NB4 (cell line): ENCODE measurements at places on chromosomes 3 and 15.

GRCh38 chr3:149390772-149391212, 13.3 kb upstream of the TM4SF1 start:
- no peak for DNase-seq

- DNase-seq: no peak
These were observed 94.2 kb downstream of the NUP210 start for GRCh38 chr3:13325892-13326443.

- DNase-seq: no peak
These were observed 53.3 kb downstream of the ITGB5 start for GRCh38 chr3:124833710-124834332.

DNA sequence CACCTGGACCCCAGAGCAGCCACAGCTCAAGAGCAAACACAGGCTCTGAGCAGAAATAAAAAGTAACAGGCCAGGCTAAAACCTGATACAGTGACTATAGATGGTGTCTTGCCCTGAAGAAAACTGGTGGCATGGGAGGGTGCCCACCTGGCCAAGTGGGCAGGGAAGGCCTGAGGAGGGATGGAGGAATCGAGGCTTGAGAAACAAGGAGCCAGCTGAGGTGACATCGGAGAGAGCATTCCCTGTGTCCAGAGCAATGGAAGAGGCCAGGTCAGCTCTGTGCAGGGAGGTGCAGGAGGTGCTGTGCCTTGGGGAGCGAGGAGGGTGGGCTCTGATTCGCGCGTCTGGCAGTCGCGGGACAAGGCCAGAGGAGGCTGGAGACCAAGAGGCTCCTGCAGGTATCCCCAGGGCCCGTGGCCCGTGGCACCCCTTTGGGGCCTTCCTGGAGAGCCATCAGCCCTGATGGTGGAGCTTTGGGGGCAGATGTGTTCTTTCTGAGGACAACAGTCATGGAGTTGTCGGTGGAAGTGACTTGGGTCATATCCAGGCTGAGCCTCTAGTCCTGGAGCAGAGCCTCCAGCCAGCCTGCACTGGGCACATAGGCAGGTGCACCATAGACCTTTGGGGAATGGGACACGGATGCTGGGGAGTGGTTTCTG, 56.1 kb downstream of the PLXNA1 start:
- no peak for DNase-seq

DNA sequence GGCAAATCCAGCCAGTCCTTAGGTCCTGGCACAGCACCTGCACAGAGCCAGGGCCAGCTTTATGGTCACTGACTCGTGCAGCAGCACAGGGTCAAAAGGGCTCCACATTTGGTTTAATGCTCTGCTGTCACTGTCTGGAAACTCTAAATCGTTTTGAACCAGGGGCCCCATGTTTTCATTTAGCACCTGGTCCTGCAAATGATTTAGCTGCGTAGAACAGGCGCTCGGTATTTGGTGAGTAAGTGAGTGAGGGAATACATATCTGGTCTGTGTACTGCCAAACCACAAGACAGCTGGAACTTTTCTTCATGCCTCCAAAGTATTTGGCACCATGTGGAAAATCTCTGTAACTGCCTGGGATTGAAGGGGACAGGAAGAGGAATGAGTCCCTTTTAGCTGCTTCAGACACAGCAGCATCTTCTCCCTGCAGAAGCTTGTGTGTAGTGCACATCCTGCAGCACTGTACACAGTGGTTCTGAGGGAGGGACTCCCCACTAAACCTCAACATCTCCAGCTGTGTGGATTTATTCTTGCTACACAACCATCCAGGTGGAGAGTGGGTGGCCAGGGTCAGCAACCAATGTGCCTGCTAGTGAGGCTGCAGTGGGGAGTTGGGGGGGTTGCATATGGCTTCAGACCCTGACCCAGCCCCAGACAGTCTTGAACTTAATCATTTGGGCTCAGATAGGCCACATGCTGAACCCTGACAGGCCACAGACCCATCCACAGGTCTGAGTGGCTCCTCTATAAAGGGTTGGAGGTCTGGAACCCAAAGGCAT, 1.1 kb downstream of the SH2D7 start:
- no peak for DNase-seq

DNA sequence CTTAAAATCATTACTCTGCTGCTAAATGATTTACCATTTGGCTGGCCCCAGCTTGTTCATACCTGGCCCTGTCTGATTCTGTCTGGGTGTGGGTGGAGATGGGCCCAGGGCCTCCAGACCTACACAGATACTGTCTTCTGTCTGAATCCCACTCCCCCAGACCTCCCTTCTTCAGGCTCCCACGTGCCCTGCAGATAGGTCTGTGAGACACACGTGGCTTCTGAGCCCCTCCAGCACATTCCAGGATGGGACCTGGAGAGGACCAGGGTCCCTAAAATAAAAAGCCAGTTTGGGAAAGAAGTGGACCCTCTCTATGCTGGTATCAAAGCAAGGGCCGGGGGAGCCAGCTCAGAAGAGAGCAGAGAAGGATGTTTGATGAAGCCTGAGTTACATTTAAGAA, 14.6 kb upstream of the CEMIP start:
- no peak for DNase-seq

GRCh38 chr15:31488437-31489204, 162.0 kb downstream of the KLF13 start:
- DNase-seq: peak; percentile 86

GRCh38 chr3:157109267-157110141, 50.4 kb downstream of the CCNL1 start:
- no peak for DNase-seq

DNA sequence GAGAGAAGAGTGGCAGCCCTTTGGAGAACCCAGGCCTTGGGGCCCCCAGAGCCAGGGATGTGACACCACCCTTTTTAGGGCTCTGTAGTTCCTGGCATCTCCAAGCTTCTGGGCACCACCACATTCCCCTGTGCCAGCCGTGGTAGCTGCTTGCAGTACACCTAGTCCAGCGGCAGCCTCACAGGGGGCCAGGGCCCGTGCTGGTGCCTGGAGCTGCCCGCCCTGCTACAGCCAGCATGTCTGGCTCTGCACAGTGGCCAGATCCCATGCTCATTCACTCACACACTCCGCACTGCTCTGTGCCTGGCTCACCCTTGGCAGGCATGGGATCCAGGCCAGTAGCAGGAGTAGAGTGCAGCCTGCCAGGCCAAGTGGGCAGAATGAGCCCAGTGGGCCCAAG, 351.6 kb upstream of the TMCO5A start:
- DNase-seq: no peak

DNA sequence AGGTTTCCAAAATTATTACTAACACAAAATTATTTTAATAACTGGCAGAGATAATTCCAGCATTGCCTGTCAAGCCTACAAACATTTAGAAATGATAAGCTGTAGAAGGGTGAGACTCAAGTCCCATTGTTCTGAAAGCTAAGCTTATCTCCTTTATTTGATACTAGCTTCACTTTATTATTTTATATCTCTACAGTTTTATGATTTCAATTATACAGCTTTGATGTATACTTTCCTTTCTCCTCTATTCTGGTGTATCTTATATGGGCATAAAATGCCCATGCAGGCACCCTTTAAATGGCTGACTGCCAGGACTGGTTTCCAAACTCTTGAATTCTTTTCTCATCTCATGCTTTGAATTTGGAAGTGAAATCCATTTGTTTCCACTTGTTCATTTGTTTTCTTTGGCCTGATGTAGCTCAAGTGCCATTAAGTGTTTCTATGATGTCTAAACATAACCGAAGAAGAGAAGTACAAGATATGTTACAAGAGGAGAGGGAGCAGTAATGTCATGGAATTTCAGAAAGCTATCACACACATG, 372.1 kb upstream of the ARHGEF26 start:
- no peak for DNase-seq

- peak; percentile 9 for DNase-seq
These were observed 30.8 kb downstream of the MLH1 start for GRCh38 chr3:37024092-37024491.

GRCh38 chr15:38253351-38253781, 730 bp downstream of the SPRED1 start:
- DNase-seq: peak; percentile 69

DNA sequence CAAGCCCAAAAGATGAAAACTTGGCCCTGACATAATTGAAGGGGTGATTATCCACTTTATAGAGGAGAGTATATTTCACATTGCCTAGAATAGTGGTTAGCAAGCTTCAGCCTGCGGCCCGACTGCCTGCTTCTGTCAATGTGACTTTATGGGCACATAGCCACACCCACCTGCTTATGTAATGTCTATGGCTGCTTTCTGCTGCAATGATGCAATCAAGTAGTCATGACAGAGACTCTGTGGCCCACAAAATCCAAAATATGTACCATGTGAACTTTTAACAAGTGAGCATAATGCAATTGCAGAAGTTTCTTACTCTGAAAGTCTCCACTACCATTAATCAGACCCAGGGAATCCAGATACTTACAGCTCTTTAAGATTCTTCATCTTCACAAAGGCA, 103.1 kb downstream of the LRIG1 start:
- peak; percentile 64 for DNase-seq

GRCh38 chr3:46221938-46222337, 13.8 kb upstream of the CCR1 start:
- no peak for DNase-seq

DNA sequence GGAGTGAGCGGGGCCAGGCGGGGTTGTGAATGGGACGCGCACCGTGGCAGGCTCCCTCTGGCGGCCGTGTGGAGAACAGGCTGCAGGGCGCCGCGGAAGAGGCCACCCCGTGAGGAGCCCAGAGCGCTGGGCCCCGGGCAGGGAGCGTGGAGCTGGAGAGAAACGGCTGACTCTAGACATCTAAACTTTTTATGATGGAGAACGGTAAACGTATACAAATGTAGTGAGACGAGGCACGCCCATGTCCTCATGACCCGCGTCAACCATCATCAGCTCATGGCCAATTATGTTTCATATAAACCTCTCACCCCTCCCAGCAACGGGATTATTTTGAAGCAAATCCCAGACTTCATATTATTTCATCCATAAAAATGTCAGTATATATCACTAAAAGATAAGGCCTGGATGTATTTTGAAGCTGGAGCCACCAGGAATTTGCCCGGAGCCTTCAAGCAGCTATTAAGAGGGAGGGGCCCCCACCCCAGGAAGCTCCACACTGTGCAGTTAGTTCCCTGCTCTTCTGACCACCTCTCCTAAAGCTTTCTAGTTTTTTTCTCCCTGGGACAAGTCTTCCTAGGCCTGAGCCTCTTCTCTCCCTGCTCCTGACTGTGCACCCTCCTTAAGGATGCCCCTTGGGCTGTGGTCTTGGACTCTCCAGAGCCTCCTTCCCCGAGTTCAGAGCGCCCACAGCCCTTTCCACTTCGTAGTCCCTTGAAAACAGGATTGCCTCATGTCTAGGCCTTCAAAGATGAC, 149.5 kb downstream of the SMAD6 start:
- peak; percentile 87 for DNase-seq

GRCh38 chr3:58366699-58367098, 34.0 kb downstream of the PXK start:
- DNase-seq: no peak

DNA sequence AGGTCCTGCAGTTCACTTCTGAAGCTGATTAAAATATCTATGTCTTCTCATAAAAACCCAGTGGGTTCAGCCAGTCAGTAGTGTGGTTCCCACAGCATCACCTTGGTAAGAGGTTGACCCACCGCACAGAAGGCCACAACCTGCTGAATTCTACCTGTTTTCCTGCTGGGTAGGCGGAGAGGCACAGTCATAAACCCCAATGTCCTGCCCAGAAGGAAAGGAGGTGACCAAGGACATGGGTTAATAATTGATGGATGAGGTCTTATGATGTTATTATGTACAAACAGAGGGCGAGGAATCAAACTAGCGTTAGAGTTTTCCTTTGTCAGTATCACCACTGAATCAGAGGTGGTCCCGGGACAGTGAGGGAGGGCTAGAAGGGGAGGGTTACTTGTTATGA, 27.8 kb downstream of the CA12 start:
- DNase-seq: no peak

- no peak for DNase-seq
These were observed 69.4 kb upstream of the STXBP5L start for GRCh38 chr3:120838441-120839091.

DNA sequence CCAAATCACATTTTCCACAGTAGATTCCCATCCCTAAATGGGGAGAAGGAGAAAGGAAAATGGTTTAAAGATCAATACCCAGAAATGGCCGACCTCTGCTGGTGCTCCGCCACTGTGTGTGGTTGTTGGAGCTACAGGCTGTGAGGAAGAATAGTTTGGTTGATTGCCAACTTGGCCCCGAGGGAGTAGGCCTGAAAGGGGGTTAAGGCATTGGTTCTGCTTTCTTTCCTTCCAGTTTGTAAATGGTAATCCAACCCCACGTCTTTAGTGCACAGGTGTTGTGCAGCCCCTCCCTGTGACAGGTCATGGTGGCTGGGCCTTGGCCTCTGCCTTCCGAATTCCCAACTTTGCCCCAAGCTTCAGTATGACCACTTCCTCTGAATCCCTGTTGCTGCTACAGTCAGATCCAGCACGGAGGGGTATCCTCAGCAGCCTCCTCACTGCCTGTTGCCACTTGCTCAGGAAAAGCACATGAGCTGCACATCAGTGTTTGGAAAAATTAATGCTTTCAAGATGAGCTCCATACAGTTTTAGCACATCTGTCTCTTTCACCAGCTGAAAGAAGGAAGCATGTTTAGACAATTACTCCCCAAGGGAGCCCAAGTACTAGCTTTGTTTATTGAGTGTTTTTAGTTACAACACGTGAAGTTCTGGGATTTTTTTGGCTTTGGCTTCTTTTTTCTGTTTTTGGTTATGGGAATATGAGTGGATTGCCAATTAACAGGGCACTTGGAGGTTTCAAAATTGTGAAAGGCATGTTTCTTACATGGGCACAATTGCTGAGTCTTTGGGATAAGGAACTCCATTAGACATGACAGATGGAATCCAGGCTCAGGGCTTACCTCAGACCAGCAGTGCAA, 92.3 kb upstream of the ROPN1 start:
- peak; percentile 19 for DNase-seq

DNA sequence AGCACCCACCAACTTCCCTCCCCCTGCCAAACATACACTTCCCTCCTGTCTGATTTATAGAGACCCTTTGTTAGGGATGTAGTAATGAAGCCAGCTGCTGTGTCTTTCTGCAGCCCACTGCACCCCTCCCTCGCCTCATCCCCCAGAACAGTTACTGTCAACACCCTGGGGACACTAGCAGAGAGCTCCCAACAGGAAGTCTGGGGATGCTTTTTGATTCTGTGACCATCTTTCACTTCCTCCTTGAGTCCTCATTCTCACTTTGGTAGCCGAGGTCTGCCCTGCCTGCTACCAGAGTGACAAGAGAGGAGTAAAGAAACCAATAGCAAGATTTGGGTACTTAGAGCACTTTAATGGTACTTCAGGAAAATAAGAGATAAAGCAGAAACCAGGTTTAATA, 201.6 kb downstream of the SATB1 start:
- peak; percentile 96 for DNase-seq

- no peak for DNase-seq
These were observed 4.4 kb upstream of the ZNF589 start for GRCh38 chr3:48236531-48236930.

DNA sequence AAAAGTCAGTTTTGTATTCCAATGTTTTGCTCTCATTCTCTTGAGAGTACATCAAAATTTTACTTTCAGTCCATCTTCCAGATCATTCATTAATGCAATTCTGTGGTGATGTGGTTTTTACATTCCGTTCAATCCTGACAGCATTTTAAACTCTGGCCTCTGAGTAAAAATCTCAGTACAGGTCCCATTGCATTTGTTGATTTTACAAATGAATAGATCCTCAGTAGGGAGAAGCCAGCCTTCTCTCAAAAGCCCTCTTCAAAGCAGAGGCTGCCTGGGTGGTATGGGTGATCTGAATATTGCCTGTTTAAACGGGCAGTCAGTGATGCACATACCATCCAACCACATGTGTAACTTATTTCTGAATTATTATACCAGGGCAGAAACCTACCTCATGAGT, 72.5 kb upstream of the TSC22D2 start:
- DNase-seq: no peak

- DNase-seq: no peak
These were observed 4.7 kb upstream of the CEMIP start for GRCh38 chr15:80774486-80774885.

GRCh38 chr3:149080011-149080698, 6.2 kb downstream of the HLTF start:
- no peak for DNase-seq
